ENCODE measurements at places on chromosomes 16 and 17. TPM values are rescaled to one million over a fixed set of nuclear protein-coding genes. Genes with fewer than 3 reads are reported as not detected.

SECTM1 gene
- 4.2 TPM for total RNA-seq

- DNase-seq = no peak
Observed at GRCh38 chr17:50906443-50906842, 40.3 kb upstream of the TOB1 start.

DNA sequence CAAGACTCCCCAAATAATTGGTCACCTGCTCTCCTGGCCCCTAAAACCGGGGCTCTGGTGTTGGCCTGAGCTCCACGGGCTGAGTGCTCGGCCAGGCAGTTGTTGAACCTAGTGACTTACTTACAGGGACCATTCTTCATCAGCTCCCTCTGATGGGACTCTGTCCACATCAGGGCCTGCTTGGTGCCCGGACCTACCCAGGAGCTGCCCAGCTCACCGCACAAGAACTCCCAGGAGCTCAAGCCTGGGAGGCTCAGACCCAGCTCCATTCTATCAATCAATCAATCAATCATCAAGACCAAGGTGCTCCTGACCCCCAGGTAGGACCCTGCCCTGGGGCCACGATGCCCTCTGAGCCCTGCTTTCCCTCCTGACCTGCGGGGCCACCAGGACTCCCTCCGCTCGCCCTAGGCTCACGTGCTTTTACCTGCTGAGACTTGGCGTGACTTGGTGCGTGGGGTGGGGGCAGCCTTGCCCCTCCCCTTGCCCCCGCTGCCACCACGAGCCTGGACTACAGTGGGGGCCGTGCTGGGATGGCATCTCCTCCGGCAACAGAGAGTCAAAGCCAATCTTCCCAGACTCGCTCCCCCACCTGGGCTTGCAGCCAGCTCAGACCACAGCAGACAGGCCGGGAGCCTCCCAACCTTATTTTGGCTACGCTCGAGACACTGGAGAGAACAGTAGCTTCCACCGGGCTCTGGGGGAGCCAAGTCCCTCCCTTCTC, 15.7 kb downstream of the IL34 start:
- DNase-seq = no peak

- no peak for DNase-seq
Observed at GRCh38 chr17:6245301-6246177, 175.4 kb downstream of the WSCD1 start.

GDPD1 gene
- 3.2 TPM for total RNA-seq

GRCh38 chr17:40320756-40321523, 12.0 kb downstream of the RARA start:
- no peak for DNase-seq

DNA sequence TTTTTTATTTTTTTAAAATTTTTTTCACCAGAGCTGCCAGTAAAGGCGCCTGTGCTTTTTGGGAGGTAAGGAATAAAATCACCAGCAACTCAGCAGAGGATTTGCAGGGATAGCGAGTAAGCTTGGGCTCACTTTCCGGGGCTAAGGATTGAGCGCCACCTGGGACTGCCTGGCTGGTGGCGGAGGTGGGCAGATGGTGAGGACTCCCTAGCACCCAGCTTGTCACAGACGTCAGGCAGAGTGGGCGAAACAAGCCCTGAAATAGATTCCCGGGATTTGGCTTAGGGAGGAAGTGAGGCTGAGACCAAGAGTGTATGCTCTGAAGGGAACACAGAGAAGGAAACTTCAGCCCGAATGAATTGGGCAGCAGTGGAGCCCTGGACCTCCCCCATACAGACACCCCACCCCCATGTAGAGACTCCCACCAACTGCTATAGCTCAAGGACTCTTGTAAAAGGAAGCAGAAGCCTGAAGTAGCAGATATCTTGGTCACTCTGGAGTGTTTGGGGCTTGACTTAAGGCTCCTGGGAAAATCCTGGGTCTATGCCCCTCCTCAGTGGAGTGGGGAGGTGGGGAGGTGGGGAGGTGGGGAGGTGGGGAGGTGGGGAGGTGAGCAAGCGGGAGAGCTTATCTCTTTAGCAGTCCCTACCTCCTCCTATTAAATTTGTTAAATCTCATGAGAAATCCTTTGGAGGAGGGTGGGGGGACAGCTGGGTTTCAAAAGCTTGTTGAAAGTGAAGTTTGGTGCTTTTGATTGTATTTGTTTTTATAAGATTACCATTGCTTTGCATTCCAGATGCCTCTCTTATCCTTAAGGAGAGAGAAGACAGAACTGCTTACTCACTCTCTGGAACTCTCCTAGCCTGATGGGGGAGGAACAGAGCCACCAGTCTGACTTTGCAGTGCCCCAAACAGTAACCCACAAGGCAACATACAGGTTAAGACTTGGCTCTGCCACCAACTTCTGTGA, 8.2 kb downstream of the ARL4D start:
- DNase-seq = no peak

GRCh38 chr17:41534899-41535546, 6.9 kb upstream of the KRT19 start:
- DNase-seq = no peak

DNA sequence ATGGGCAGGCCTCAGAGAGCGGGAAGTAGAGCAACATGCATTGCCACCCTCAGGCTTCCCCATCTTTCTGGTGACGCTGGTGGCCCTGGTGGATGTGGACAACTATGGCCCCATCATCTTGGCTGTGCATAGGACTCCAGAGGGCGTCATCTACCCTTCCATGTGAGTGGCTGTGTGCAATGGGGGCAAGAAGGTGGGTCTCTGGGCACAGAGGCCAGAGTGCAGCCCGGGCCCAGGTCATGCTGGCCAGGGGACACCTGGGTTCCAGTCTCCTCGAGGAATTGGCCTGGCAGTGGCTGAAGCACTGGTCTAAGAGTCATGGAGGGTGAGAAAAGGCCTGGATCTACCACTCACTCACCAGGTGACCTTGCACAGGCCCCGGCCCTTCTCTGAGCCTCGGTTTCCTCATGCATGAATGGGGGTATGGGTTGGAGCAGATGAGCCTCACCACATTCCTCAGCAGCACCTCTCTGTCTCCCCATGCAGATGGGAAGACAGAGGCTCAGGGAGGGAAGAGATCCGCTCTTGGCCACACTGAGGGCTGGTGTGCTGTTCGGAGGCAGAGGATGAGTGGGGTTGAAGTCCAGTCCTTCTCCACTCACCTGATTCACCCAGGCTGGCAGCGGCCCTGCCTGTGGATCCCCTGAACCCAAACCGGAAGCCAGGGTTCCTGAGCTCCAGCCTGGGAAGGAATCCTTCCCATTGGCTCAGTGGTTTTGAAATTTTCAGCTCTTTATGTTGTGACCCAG, 7.2 kb upstream of the ADGRG3 start:
- DNase-seq = no peak

DNA sequence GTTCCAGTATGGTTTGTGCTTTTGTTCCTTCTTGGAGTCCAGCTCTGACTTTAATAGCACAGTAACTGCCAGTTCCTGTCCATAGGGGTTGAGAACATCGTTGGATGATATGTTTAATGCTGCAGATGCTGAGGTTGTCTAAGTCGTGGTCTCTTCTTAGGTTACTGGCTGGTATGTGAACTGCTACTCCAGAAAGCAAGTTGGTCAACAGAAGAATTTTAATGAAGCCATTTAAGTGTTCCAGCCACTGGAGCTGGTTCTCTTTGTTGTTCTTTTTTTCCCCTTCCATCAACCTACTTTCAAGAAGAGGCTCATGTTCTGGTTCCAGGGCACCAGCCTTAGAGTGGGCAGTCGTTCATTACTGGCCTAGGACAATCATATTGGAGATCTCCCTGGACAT, 140.3 kb upstream of the TBX2 start:
- no peak for DNase-seq

DNA sequence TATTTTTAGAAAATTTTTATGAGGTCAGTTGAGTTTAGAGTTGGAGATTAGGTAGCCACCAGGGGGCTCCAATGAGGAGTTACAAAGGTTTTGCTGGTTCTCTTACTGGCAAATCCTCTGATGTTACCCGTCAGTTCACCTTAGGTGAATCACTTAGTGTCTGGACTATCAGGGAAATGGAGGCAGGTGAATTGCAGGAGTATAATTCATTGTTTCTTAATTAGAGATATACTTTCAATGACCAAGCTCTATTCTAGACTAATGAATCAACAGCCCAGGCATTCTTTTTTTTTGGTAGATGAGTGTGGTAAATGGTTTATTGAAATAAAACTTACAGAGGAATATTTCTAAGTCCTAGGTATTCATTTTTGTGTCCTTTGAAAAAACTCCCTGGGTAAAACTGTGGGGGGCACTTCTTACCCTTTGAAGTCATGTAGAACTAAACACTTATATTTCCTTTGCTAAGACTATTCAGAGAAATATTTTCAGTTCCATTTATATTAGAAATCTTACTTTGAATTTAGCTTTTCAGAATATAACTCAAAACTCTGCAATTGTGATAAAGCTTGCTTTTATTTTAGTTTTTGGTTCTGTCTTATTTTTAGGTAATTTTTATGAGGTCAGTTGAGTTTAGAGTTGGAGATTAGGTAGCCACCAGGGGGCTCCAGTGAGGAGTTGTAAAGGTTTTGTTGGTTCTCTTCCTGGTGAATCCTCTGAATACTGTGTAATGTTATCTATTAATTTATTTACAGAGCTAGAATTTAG, 17.7 kb downstream of the PSMD11 start:
- DNase-seq = peak; percentile 45

GRCh38 chr16:14358697-14359305, 271.3 kb downstream of the PARN start:
- DNase-seq = no peak

COPZ2 gene
- total RNA-seq = 5.8 TPM

DNA sequence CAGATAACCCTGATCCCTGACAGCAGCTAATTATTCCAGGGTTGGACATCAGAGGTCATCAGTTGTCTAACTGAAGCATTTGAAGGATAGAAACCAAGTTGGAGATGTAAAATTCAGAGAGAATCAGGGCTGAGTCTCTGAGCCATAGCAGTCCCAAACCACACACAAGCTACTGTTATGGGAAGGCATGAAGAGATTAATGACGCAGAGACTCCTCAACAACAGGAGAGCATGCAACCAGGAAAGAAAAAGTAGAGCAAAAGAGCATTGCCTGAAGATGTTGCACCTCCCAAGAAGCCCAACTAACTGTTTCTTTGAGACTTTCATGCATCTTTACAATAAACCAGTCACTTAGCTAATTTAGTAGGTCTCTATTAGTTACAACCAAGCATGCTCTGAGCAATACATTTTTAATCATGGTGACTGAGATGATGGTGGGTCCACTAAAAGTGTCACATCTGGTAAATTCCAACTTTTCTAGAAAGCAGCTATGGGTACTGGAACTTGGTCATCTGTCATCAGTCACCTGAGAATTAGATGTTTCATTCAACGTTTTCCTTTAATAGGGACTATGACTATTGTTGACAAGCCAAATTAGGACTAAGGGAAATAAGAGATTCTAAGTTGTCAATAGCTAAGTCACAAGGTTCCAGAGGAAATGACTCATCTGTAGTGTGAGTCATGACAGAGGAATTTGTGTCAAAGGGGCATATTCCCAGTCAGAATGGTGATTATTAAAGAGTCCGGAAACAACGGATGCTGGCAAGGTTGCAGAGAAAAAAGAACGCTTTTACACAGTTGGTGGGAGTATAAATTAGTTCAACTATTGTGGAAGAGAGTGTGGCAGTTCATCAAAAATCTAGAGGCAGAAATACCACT, 239.8 kb downstream of the CHD9NB start:
- DNase-seq = no peak

- DNase-seq = no peak
Observed at GRCh38 chr16:89101303-89102040, 7.8 kb downstream of the ACSF3 start.

GRCh38 chr16:6096931-6097670, 999.5 kb upstream of the EEF2KMT start:
- no peak for DNase-seq

DNA sequence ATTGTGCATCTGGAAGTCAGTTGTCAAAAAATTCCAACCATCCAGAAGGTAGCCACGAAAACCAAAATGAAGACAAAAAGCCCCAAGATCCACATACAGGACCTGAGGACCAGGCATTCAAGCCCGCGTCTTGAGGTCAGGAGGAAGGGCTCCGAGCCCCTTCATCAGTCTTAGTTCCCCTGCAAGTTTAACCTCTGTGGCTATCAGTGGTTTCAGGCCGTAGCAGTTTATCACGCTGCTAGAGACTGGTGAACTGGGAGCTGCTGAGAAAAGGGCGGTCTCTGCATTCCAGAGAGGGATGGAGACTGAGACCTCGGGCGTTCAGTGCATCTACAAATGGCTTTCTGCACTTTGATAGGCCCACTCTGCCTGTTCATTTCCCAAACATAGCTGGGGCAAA, 70.6 kb downstream of the IRF8 start:
- DNase-seq = no peak

HNF1B gene
- 3.2 TPM for total RNA-seq

SRRM2 gene
- total RNA-seq = 639 TPM

KRT25 gene
- not detected for total RNA-seq

TSNAXIP1 gene
- 0.52 TPM for total RNA-seq

DNA sequence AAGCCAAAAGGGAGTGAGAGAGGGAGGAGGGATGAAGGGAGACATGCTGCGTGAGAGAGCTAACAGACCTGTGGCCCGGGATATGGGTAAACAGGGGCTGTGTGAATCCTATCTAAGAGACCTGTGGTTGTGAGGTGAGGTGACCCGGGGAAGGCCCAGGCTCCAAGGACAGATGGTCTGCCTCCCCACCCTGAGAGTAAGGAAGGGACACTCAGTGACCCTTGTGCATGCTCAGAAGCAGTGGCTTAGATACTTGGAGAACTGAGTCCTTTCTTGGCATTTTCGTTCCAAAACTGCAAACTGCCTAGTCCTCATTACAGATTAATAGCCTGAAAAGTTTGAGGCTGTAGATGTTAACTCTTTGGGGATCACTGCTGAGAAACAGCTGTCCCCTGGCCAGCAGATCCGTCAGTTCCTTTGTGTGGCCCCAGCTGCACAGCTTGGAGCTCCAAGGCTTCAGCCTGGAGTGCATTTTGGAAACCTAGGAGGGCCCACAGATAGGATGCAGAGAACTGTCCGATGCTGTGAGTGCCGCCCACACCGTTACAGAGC, 121.6 kb downstream of the SMG6 start:
- no peak for DNase-seq

DNA sequence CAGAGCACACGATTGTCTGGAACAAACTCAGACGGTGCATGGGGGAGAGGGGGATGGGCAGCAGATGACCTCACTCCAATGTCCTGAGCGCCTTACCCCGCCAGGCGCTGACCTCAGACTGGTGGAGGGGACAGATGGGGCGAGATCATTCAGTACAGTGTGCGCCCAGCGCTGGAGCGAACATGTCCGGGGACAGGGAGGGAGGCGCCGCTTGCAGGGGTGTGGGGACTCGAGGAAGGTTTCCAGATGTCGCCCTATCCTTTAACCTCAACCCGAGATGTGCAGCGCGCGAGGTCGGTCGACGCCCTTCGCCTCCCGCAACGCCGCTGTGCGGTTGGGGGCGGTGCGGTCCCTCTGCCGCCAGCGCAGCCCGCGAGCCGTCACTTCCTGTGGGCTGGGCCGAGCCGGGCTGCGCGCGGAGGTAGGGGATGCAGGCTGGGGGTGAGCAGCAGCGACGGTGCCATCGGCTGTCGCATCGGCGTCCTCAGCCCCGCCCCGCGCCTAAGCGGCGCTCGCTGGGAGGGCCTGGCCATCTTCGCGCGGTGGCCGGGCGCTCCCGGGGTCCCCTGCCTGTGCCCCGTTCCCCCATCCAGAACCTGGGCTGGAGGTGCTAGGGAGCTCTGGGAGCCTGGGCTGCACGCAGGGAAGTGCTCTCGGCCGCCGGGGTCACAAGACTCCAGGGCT, 5.3 kb upstream of the CDR2L start:
- DNase-seq = peak; percentile 79

Data from activated T-helper 1 cell treated with anti-CD3 and anti-CD28 coated beads, Interleukin-12 subunit alpha, Interleukin-12 subunit beta, Interleukin-2, Interleukin-4 antibody, amounts not matched to agents 30 ng/mL and 10 ng/mL and 1 ng/mL, durations not matched to agents 14 hours and 24 hours and 36 hours (primary cell).